WTC11 (cell line): ENCODE measurements at places on chromosomes 3 and 15.

- DNase-seq: no peak
Observed at GRCh38 chr3:71972031-71972430, 187.1 kb upstream of the PROK2 start.

GRCh38 chr3:107675233-107675900 is 152.6 kb downstream of the BBX start:
- DNase-seq: no peak

DNA sequence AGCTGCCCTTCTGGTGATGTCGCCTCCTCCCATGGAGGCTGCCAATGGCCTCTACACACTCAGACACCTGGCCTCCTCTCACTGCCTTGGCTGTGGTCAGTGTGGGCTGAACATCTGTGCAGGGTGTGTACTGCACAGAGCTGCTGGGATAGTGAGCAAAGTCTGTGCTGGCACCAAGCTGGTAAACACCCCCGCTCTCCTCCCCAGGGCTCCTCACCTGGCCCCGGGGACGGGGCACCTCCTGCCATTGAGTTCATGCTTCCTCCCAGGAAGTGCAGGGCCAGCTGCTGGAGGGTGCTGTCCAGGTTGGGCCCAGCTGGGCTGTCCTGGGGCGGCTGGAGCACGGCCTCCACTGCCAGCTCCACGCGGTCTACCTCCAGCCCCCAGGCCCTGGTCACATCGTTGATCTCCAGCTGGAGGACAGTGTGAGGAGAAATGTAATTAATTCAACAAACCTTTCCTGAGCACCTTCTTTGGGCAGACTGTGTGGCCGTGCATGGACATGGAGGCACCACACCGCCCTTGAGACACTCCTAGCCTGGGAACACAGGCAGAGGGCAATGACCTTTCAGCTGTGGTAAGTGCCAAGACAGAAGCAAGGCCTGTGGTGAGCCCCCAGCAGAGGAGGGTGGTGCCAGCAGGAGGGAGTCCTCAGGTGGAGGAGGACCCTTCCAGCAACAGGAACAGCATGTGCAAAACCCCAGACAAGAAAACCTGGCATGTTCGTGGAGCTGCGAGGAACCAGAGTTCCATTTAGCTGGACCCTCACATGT is 6.8 kb downstream of the STOML1 start:
- no peak for DNase-seq

DNA sequence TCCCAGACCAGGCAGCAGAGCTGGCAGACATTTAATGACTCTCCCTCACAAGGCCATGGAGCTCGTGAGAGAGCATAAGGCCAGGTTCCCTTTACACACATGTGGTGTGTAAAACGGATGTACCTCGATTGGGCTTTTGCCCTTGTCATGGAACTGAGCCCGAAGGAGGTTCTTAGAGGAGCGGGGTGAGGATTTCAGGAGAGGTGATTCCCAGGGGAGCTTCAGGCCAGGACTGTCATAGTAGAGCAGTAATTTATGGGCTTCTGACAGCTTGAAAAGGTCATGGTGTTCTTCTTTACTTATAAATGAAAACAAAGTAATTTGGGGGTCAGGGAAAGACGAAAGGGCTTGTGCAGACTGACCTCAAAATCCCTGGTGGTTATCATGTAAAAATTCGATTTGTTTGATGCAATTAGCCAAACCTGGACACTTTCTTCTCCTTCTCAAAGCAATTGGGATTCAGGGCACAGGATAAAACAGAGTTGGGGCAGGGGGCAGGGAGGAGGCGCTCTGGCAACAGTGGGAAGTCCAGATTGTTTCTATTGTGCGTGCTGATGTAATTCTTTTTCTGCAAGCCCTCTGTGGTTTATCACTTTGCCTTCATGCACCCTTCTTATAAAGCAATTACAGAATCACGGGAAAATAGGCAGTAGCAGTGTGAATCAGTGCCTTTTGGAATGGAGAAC is 51.0 kb downstream of the CACNA1D start:
- DNase-seq: no peak

DNA sequence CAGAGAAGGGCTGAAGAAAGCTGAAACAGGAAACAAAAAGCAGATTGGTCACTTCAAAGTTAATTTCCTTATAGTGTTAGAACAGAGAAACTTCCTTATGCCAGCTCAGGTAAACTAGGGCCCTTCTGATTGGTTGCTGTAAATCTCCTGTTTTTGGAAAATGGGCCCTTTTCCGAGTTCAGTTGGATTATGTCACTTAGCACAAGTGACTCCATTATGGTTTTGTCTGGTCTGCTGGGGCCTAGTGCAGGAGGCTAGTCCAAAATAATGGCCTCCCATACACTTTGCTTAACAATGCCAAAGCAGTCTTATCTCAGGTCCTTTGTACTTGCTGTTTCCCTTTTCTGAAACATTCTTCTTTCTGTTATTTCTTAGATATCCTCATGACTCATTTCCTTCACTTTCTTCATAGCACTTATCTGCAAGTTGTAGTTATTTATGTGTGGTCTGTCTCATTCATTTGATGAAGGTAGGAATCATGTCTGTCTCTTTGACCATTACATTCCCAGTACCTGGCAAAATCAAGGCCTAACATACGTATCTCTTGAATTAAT is 7.7 kb upstream of the DCP1A start:
- DNase-seq: no peak

DNA sequence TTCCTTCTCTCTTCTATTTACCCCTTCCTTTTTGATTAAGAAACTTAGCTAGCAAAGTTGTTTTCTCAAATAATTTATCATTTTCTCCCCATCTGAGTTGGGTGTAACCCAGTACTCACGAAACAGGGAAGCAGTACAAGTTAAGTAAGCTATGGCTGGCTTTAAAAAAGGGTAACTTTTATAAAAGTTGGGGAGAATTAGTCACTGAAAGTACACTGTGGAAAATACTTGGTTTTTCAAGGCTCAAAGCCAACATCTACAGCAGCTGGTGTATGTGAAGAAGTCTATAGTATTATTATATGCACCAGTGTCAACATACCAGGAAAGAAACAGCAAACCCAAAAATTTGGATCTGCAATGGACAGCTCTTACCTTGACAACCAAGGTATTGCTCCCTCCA is 25.5 kb downstream of the CLK3 start:
- no peak for DNase-seq

- no peak for DNase-seq
Observed at GRCh38 chr15:83155942-83156341, 48.5 kb downstream of the TM6SF1 start.

DNA sequence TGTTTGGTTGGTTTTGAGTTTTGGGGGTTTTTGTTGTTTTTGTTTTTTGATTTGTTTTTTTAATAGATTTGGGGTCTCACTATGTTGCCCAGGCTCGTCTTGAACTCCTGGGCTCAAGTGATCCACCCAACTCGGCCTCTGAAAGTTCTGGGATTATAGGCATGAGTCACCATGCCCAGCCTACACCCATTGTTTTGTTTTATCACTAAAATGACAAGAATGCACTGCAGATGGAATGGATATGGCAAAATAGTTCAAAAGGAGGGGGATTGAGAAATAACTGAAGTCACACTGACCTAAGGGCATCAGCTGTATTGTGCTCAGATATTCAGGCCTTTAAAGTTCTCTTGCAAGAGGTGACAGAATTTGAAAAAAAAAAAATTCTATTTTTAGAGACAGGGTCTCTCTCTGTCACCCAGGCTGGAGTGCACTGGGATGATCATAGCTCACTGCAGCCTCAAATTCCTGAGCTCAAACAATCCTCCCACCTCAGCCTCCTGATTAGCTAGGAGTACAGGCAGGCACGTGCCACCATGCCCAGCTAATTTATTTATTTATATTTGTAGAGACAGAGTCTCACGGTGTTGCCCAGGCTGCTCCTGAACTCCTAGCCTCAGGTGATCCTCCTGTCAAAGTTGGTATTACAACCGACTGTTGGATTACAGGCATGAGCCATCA is 4.4 kb upstream of the RASA2 start:
- DNase-seq: no peak

DNA sequence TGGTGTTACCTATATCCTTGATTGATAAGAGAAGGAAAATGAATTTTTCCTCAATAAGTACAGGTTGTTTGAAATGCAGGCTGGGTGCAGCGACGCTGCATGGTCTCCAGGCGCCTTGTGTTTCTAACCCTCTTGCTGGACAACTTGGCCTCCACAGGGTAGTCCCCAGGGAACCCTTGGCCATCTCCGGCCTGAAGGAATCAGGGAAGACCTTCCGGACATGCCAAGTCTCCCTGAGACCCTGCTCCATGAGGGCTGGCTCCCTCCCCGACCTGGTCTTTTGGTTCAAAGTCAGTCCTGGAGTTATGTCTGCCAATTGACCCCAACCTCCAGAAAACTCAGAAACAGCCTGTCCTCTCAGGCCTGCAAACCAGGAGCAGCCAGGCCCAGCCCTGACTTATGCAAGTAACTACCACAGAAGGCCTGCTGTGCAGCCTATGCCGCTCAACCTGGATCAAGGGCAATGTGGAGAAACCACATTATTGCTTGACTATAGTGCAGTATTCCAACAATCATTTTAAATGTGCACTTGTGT is 98.3 kb downstream of the LIPC start:
- DNase-seq: no peak

- DNase-seq: no peak
Observed at GRCh38 chr3:13077431-13078162, 4.4 kb upstream of the IQSEC1 start.

DNA sequence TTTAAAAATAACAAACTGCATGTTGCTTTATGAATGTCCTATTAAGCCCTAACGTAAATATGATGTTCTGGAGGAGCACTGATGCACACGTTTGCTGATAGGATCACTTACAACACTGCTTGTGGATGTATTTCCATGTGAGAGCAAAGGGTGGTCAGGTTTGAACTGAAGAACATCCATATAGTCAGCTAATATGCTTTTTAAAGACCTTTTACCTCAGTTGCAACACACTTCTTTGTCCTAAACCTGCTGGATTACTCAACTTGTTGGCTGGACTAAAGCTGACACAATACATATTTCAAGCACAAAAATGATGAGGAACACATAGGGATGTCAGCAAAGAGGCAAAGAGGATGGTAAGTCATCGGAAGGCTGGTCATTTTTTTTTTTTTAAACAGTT is 186.6 kb downstream of the TIGIT start:
- no peak for DNase-seq

DNA sequence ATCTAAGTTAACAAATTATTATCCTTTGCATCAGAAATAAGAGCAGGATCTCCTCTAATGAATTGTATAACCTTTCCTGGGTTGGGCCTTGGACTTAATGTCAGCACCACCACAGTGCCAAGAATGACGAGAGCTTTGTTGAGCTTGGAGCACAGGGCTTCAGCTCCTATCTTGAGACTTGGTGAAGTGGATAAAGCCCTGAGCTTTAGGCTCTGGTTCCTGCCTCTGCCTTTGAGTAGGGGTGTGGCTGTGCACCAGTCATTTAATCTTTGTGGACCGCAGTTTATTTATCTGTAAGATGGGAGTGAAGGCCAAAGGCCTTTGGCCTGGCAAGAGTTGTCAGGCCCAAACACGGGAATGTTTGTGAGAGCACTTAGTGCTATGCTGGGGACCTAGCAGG is 162.2 kb downstream of the VGLL4 start:
- no peak for DNase-seq

GRCh38 chr3:159301961-159302360 is 500.1 kb downstream of the MFSD1 start:
- DNase-seq: no peak

GRCh38 chr3:101542957-101543356 is 18.7 kb upstream of the TRMT10C start:
- DNase-seq: no peak

- DNase-seq: no peak
Observed at GRCh38 chr3:56878074-56878473, 76.3 kb upstream of the ARHGEF3 start.

GRCh38 chr3:9917820-9918219 is 922 bp downstream of the IL17RC start:
- no peak for DNase-seq

DNA sequence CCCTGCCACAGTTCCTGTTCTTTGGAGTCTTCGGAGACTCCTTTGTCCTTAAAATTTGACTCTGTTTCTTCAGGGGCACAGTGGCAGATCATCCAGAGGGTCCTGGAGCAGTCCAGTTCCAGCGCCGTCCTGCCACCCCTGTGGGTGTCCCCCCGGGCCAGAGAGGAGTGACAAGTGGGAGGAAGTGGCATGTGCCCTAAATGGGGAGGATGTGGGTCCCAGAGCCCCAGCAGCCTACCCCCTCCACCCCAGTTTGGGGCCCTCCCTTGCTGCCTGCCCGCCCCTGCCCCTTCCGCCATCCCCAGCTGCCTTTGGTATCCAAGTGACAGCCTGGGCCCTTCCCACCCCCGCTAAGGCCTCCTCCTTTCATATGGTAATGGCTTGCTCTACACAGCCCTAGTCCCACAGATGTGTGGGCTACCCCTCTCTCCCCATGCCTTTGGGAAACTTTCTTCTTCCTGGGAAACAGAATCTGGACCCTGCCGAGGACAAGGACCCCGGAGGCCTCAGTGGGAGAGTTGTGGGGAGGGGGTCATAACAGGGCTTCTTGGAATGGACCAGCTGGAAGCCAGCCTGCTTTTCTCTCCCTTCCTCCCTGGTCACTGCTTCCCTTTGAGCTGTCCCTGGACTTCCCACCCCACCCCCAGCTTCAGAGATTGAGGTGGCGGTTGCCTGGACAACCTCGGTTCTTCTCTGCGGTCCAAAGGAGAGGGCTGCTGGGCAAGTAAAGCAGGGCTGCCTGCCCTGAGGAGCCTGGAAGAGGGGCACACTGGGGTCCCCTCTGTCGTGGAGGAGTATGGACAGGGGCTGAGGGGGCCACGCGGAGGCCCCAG is 43.2 kb downstream of the KLHL25 start:
- DNase-seq: peak; percentile 76

- peak; percentile 44 for DNase-seq
Observed at GRCh38 chr3:107753494-107753893, 230.7 kb downstream of the BBX start.

DNA sequence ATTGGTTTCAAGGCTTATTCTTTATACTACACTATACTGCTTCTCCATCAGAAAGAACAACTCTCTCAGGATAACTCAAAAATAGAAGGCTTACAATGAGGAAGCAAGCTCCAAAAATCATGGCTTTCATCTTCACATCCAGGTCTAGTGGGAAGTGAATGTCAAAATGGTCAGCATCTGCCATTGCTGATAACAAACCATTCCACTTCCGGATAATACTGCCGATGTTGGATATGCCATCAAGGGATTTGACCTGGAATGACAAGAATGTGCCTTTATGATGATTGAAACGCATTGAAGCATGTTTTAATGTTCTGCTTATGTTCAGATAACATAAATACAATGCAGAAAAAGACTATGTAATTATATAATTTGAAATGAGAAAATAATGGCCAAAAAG is 34.0 kb upstream of the PLOD2 start:
- DNase-seq: no peak
